ENCODE measurements at places on chromosomes 1 and 21.

- no peak for DNase-seq
Observed at GRCh38 chr1:65724151-65724550, 68.5 kb upstream of the PDE4B start.

DNA sequence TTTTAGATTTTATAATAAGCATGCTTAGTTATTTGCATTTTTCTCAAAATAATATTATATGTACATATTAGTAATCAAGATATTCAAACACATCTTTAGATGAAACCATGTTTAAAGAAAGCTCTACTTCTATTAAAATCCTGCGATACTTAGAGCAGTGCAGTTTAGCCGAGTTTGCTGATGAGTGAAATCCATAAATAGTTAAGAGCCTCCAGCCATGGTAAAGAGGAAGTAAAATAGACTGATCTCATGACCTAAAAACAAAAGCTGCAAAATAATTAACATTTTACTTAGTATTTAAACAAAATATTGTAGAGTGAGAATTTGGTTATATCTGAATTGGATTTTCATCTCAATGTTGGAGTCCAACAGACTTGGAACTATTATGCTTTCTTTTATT lies 147.4 kb upstream of the NRIP1 start:
- DNase-seq, result no peak

DNA sequence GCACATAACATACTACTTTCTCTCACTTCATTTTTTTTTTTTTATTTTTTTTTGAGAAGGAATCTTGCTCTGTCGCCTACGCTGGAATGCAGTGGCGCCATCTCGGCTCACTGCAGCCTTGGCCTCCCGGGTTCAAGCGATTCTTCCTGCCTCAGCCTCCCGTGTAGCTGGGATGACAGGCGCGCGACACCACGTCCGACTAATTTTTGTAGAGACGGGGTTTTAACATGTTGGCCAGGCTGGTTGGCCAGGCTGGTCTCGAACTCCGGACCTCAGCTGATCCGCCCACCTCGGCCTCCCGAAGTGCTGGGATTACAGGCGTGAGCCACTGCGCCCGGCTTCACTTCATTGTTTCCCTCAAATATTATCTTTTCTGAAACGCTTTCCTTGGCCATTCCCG lies 573 bp upstream of the PEX19 start:
- no peak for DNase-seq

- DNase-seq, result no peak
Observed at GRCh38 chr1:29752141-29752540, 515.8 kb downstream of the PTPRU start.
